ENCODE measurements at places on chromosomes 7 and 10. TPM values are rescaled to one million over a fixed set of nuclear protein-coding genes. Genes with fewer than 3 reads are reported as not detected.
A peak's percentile ranks its signal among the peaks of the same experiment; 100 is the strongest.

The CYP2C19 gene
- 0.16 TPM for total RNA-seq

The CRHR2 gene
- 1.1 TPM for total RNA-seq

The IFIT1B gene
- 2.0 TPM for total RNA-seq

The PIK3AP1 gene
- 5.6 TPM for total RNA-seq

The ZNF679 gene
- total RNA-seq, result not detected

The RFC2 gene
- total RNA-seq, result 19.3 TPM

The NPSR1 gene
- not detected for total RNA-seq

The C10orf105 gene
- total RNA-seq, result under 0.01 TPM

- DNase-seq, result no peak
Observed at GRCh38 chr10:120950051-120950561, 98.9 kb downstream of the WDR11 start.

DNA sequence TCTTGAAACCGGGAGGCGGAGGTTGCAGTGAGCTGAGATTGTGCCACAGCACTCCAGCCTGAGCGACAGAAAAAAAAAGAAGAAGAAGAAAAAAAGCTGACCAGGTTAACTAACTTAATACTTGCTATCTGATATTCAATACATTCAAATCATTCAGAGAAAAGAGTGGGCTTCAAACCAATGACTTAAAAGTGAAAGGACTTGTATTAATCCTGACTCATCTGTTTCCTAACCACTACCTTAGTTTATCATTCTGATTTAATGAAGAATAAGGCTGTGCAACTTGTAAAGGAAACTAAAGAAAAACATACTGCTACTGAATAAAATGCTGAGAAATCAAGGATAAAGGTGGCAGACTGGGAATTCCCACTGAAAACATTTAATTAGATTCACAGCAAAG, 128.4 kb downstream of the NRBF2 start:
- no peak for DNase-seq

GRCh38 chr10:50577681-50578350, 45.9 kb downstream of the SGMS1 start:
- DNase-seq, result no peak

DNA sequence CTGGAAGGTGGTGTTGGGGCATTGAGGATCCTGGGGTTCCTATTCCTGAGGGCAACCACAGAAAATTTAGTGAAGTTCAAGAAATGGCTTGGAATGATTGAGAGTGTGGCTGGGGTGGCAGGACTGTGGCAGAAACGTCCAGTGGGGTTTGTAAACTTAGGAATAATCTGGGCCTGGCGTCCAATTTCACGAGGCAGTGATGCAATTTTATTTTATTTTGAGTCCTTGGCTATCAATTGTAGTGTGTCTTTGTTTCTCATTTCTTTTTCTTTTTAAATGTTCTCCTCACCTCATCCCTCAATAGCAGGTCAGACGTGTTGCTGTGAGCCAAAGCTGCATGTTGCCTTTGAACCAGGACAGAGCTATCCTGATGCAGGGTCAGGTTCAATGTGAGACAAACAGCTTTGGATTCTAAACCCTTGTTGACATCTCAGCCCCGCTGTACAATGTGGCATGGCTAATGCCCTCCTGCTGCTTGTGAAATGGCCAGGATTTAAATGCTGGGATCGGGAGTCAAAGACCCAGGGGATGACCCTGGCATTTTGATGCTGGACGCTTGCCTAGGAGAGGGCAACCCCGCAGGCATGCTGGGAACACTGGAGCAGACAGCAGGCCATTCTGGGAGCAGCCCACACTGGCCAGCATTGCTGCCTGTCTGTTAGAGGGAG, 64.8 kb downstream of the RBM20 start:
- DNase-seq, result no peak

DNA sequence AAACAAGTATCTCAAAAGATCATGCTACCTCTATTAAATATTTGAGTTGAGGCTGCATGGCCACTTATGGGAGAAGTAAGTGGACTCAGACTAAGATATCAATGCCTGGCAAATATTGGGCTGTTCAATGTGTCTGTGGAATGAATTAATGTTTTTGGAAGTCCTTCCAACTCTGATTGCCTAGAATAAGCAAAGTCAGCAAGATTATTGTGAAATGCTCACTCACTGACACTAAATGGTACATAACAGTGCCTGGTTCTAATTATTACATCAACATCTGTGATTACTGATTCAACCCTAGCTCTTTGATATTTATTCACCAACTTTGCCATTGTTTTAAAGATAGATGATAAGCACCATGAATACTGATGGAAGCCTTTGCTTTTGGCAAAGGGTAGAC, 45.5 kb upstream of the HDAC9 start:
- DNase-seq, result no peak

DNA sequence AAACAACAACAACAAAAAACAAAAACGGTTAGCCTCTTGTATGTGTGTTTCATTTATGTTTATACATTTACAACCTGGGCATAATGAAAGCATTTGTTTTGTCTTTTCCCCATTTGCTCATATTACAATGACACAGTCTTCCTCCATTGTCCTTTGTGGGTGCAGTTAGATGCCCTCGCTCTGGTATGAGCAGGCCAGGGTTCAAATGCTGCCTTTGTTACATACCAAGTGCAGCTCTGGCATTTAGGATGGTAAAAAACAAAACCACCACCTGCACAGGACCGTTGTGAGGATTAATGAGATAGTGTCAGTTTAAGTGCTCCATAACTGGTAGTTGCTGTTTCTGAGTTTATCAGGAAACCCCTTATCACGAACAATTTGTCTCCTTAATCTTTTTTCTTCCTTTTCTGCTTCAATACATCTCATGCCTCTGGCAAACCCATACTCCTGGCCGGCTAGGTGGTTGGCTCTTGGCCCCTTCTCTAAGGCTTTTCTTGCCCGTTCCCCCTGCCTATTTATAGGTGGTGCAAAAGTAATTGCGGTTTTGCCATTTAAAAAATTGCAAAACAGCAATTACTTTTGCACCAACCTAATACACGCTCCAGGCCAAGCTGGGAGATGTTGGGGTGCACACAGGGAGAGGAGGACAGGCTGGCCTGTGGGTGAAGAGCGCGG, 18.6 kb upstream of the TMEM225B start:
- no peak for DNase-seq

- no peak for DNase-seq
Observed at GRCh38 chr10:113041841-113042750, 92.0 kb downstream of the TCF7L2 start.

DNA sequence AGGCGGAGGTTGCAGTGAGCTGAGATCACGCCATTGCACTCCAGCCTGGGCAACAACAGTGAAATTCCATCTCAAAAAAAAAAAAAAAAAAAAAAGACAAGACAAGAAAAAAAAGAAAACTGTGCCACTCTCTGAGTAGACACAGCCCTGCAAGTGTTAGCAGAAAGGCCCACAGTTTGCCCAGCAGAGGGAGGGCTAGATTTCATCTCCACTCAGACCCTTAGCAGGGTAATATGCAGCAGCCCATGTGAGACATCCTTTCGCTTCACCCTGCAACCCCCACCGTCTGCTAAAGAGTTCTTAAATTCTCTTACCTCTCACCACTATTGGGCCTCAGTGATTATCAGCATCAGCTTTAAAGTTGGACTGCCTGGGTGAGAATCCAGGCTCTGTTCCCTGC, 38.2 kb downstream of the CTNNA3 start:
- peak; percentile 3 for DNase-seq

- peak; percentile 26 for DNase-seq
Observed at GRCh38 chr10:73940634-73941221, 29.8 kb downstream of the PLAU start.

- no peak for DNase-seq
Observed at GRCh38 chr10:98466861-98467505, 20.2 kb upstream of the HPS1 start.

DNA sequence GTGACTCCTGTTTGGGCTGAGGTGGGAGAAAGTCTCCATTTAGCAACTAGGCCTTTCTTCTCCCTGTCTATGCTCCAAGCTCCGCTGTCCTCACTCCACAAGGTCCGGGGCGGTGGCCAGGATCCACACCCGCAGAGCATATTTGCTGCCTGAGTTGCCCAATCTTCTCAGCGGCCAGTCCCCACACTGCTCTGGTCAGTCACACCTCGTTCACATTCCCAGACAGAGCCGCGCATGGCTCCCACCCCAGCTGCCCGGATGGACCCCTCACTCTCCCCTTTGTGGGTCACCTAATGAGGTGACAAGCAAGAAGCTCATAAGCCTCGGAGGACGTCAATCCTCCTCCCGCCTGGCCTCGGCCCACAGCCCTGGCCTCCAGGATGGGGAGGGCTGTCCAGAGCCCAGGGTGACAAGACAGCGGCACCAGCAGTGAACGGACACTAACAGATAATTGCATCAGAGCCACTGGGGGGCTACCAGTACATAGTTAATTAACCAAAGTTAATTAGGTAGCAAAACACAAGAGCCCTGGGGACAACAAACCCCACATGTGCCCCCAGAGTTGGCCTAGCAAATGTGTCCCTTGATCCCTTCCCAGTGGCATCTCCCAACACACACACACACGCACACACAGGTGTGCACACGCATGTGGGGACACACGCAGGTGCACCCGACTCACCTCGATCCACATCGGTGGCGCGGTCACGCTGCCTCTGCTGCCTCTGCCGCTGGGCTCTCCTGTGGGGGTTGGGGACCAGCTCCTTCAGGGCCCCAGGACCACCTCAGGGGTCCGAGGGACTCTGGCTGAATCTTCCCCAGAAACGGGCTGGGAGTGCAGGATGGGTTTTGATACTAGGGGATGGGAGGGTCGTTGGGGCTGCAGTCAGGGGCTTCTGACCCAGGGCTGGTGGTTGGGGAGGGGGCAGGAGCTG, 11.8 kb downstream of the EPHA1 start:
- DNase-seq, result no peak

DNA sequence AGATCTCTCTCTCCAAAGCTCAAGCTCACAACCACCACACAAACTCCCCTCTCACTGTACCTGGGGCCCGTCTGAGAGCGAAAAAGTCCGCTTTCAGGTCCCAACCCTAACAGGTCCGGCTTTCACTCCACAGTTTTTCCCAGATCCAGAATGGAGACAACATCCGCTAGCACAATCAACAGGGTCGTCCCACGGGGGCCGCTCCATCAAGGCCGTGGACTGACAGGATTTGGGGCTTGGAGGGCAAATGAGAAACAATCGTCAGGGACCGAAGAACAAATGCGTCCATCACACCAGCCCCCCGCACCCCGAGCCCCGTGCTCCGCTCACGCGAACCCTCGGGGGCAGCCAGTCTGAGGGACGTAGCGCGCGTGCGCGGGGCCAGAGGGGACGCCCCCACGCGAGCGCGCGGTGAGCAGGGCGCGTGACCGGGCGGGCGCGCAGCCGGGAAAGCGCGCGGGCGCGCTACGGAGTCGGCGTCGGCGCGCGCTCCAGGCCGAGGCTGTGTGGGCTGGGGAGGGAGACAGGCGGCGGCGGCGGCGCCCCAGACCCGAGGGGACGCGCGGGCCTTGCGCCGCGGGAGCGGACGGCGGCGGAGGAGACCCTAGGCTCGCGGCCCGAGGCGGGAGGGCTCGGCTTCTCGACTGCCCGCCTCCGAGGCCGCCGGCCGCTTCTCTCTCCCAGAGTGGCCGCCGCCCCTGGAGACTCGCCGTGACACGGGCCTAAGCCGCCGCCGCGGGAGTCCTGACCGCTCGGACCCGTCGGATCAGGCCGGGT, at the start of gene SLK:
TSS of gene SLK (plus strand) at position 470 of the 777 bp plus-strand sequence. CDS start 606 bp downstream, outside the sequence.
- DNase-seq, result peak; percentile 64

GRCh38 chr7:22549051-22549450, 49.1 kb upstream of the STEAP1B start:
- no peak for DNase-seq

DNA sequence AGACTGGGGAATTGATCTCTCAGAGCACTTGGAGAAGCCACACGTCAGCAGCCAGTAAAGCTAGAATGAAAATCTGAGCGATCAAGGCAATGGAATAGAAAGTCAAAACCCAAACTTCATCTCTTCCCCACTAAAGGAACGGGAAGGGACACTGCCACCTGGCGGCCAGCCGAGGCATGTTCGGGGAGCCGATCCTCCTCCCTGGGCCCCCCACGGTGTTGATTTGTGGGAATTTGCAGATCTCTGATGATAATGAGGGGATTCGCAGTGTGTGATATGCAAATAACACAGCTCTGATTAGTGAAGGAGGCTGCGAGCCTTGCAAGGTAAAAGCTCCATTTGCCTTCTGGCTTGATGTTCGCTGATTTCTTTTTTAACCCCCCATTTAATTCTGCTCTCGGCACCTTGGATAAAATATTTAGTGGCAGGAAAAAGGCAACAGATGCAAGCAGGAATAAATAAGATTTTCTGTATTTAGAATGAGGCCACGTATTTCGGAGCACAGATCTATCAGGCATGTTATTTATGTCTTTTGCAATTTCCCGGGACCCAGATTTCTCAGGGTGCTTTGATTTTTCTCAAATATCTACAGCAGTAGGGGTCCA, 258.6 kb downstream of the PAXIP1 start:
- peak; percentile 28 for DNase-seq

GRCh38 chr7:7486362-7486761, 49.3 kb downstream of the COL28A1 start:
- DNase-seq, result no peak

DNA sequence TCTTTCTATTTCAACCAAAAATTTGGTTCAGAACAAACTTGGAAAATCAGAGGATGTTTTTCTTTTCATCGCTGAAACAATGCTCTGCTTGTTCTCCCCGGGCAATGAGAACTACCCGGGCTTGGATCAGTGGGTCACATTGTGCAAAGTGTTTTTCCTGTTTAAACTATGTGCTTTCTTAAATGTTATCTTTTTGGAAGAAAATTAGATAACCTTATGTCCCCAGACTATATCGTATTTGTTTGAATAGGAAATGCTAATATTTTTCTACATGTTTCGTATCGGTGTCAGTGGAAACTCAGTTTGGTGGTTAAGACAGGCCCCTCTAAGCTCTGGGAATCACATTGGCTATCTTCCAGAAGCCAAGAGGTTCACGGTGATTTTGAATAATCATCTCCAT, 319.5 kb upstream of the NFE2L3 start:
- DNase-seq, result no peak
